A549 (cell line): ENCODE measurements at places on chromosomes 5 and 9.

GRCh38 chr9:118674942-118675341 lies 694.3 kb downstream of the BRINP1 start:
- DNase-seq = no peak

DNA sequence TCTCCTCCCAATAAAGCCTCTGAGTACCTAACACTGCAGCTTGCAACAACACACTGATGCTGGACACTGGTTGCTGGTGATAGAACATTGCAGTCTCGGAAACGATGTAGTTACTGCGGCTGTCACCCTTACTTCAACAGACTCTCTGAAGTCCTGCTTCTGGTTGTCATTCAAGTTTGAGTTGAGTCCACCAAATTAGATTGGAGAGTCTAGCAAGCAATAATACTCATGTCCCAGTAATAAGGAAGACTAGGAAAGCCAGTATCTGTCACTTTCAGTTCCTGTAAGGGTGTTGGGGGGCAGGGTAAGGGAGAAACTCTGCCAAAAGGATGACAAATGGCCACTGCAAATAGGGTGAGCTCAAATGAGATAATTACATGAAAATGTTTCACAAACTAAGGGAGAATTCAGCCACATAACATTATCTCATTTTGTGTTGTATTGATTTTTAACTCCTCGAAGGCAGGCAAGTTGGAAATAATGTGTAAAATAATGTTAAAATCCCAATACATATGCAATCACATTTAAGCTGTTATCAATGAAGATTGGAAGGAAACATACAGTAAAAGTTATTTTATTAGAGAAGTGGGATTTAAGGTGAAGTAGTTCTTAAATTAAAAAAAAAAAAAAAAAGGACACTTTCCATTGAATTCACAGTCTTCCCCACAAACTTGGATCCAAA lies 849 bp upstream of the IFT74 start:
- no peak for DNase-seq

GRCh38 chr9:117622347-117622746 lies 81.9 kb upstream of the TLR4 start:
- no peak for DNase-seq

DNA sequence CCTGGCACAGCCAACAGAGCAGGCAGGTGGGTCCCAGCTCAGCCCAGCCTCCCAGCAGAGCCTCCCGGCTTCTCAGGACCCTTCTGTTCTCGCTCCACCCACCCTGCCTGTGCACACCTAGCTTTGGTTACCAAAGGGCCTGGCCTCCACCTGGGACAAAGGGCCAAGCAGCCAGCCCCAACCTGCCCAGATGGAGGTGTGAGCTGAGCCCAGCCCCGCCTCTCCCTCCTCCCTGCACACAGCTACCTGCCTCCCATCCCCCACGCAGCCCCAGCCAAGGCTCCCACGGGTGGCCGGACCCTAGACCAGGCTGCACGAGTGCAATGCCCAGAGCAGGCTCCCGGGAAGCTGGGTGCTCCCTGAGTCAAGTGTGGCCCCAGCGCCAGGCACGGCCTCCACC lies 5.6 kb downstream of the TPRN start:
- DNase-seq = no peak

- DNase-seq = no peak
These were observed 65.3 kb downstream of the CWC27 start for GRCh38 chr5:64834037-64834436.

DNA sequence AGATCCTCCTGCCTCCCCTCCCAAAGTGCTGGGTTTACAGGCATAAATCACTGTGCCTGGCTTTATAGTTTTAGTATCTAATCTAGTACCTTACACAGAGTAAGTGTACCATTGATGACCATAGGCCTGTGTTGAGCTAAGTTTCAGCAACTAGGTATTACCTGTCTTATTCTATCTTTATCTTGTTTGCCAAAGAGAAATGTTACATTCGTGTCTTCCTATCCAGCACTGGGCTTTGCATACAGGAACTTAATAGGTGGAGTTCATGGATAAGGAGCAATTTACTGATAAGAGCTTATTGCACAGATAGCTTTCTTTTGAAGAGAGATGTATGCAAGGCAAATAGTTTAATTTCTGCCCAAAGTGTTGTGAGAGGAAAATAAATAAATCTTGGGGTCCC lies 30.5 kb downstream of the TXNDC8 start:
- DNase-seq = no peak

- DNase-seq = no peak
These were observed 185.9 kb downstream of the SEMA6A start for GRCh38 chr5:116388564-116389258.

GRCh38 chr5:2366816-2367215 lies 384.7 kb downstream of the IRX2 start:
- no peak for DNase-seq

- DNase-seq = no peak
These were observed 11.1 kb upstream of the GLE1 start for GRCh38 chr9:128493424-128493823.
